ENCODE measurements at places on chromosomes 6 and 20.

- DNase-seq = no peak
These were observed 74.5 kb downstream of the JPH2 start for GRCh38 chr20:44112456-44112855.

GRCh38 chr6:18141805-18142590 lies 12.9 kb downstream of the TPMT start:
- DNase-seq = no peak

DNA sequence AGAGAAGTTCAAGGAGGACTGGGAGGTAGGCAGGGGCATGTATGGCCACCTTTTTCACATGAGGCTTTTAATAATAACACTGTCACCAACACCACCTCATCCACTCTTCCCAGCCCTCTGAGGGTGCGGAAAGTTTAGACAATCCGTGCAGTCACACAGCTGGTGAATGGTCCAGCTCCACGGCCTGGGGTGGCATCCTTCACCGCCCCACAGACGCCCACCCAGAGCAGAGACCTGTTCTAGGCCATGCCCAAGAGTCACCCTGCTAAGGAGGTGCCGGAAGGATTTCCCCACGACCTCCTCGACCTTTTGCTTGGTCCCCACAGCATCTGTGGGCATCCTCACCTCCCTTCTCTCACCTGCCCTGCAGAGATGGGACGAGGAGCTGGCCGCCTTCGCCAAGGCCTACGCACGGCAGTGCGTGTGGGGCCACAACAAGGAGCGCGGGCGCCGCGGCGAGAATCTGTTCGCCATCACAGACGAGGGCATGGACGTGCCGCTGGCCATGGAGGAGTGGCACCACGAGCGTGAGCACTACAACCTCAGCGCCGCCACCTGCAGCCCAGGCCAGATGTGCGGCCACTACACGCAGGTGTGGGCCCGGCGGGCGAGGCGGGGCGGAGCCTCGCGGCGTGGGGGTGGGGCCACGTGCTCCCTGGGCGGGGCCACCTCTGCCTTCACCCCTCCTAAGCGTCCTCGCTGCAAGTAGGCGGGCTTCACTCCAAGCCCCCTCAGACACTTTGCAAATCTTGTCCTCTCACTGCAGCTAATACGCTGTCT lies 4.4 kb downstream of the PI16 start:
- no peak for DNase-seq

DNA sequence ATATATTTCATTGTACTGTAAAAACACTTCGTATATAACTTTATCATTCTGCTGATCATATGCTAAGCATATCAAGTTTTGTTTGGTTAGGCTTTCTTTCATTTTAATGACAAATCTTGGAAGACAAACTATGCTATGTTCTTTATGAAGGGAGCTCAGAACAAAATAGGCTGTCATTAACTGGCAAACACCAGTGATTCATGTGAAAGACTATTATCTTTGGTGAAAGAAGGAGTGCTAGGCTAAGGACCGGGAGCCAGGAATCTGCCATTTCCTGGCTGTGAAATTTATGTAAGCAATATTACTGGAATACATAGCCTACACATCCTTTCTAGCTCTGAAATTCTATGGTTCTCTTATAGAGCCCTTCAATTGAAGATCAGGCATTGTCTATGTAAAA lies 136.2 kb upstream of the CCN2 start:
- no peak for DNase-seq

DNA sequence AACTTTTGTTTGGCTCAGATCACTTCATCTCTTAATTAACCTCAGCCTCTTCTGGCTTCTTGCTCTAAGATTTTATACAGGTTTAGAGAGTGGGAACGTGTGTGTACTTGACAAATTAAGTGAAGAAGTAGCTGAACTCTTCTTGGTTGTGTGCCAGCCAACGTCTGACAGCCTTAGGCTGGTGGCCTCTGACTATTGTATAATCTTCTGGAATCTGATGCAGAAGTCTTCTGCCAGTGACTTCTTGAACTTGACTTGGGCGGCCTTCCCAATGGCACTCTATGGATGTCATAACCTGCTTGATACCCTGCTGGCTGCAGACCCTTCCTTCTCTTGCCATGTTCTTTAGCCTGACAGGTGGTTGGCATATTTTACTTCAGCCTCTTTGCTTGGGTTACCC lies 660.5 kb downstream of the DOK5 start:
- no peak for DNase-seq

DNA sequence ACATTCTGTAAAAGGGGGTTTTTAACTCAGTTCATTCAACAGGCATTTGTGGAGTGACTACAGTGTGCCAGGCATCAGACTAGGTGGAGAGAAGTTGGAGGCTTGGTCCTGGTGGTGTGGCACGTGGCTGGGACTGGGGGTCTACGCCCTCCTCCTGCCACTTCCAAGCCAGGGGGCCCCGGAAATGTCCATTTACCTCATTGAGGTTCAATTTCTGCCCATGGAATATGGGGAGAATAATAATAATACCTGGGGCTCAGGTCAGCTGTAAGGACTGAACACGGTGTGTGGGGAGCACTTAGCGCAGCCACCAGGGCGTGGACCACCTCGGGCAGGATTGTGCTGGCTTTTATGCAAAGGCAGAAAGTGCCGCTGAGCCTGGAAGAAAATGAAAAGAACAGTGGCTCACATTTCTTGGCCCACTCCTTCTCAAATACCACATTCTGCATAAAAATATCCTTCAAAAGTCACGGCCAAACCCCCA lies 229.4 kb downstream of the ANKRD60 start:
- no peak for DNase-seq

DNA sequence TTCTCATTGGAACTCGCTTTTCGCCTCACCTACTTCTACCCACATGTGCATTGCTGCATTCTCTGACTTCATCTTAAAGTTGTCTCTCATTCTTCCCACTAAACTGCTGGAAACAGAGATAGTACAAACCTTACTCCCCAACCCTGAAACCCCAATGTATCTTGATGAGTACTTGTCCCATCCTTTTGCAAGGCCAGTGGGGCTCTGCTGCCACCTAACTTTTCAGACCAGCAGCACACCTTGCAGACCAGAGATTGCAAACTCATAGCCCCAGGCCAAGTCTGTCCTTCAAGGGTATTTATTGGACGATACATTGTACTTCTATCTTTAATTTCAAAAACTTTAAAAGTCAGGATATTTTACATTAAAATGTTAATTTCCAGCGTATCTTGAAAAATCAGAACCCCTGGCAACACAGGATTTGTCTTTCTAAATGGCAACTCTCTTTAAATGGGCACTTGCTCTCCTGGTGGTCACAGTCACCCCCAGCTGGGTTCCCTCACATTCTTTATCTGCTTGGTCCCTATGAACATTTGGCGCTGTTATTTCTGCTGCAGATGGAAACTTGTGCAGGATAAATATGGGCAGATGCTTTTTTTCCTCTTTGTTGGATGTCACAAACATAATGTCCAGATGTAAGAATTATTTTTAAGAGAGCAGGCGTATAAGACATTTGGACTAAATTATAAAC lies 83.9 kb downstream of the SOD2 start:
- peak; percentile 39 for DNase-seq

DNA sequence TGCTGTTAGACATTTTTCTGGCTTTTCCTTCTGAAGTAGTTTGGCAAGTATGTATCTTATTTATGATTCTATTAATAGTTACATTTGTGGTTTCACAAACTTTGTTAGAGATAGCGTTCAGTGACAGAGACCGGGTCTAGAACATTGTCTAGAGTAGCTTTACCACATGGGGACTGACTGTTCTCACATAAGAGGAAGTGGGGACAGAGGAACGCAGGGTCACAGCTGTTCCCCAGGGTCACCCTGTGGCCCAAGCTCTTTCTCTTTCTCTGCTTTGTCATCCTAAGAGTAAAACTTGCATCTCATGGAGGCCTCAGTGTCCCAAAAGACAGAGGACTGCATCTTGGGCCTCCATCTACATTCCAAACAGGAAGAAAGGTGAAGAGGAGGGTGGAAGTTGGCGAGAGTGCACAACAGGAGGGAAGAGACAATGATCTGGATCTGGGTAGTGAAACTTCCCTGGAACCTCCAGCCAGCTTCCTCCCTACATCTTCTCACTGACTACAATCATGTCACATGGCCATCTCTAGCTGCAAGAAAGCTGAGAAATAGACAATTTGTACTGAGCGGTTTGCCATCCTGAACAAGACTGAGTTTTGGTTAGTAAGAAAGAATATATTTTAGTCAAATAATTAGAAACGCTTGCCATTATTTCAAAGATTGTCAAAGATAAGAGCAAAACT lies 645.8 kb upstream of the ARID1B start:
- DNase-seq = no peak

DNA sequence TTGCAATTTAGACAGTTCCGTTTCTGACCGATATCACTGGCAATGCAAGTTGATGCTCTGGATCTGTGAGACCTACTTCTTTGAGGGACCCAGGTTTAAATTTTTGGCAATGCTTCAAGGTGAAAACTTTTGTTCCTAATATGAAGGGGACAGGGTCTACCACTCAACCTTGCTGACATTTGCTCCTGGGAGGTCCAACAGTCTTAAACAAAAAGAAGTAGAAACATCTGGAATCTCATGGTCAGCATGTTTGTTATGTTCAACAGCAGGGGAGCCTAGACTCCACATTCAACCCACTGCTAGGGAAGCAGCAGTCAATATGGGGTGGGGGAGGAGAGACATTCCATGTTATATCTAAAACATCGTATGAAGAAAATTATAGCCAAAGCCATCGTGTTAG lies 196.4 kb downstream of the SIM1 start:
- DNase-seq = no peak

- DNase-seq = no peak
These were observed 664.4 kb downstream of the FRK start for GRCh38 chr6:115396112-115396906.

GRCh38 chr6:89475101-89475500 lies 42.1 kb downstream of the ANKRD6 start:
- DNase-seq = no peak
